Immature natural killer cell (primary cell): ENCODE measurements at places on chromosomes 16 and 17.
A peak's percentile ranks its signal among the peaks of the same experiment; 100 is the strongest.

GRCh38 chr17:69207151-69207550 lies 21.5 kb downstream of the ABCA10 start:
- H3K36me3 ChIP-seq: peaks cover 3% of the 10 kb centered on the region
- no peak for DNase-seq
- H3K27ac ChIP-seq: no peak overlapping the region
- no peak overlapping the region for H3K4me3 ChIP-seq
- peaks cover 2% of the 10 kb centered on the region for H3K27me3 ChIP-seq

DNA sequence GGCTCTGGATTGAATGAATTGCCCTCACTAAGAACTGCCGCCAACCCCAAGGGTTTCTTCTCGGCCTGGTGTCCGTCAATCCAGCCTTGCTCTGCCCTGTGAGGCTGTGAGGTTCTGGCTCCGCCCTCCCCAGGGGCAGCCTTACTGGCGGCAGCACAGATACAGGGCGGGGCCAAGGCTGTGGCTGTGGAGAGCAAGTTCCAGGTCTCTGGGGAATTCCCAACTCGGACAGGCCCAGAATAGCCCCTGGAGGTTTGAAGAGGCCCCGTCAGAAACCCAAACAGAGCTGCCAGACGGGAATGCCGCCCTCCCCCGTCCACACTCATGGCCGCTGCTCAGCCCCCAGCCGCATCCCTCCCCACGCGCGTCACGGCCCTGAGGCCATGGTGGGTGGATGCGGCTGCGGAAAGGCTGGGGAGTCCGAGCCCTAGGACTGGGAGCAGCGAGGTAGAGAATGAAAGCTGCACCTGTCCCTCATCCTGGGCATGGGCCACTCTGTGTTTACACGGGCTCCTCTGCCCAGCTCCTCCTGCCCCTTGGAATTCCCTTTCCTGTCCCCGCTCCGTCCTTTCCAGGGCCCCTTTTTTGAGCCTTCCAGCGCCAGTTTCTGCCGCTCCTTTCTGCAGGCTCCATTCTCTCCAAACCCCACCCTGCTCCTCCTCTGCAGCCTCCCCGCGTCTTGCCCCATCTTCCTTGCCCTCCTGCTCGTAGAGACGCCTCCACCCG lies 660 bp upstream of the PRRT2 start:
- peak; percentile 76 for DNase-seq
- peaks cover 32% of the 10 kb centered on the region for H3K27me3 ChIP-seq
- H3K27ac ChIP-seq: peak overlapping the region; percentile 94
- peaks cover 4% of the 10 kb centered on the region for H3K36me3 ChIP-seq
- peak overlapping the region; percentile 87 for H3K4me3 ChIP-seq
- H3K4me1 ChIP-seq: peaks cover 53% of the 10 kb centered on the region

GRCh38 chr17:35171834-35172233 lies 22.4 kb downstream of the SLC35G3 start:
- H3K4me3 ChIP-seq: peak overlapping the region; percentile 61
- peaks cover 2% of the 10 kb centered on the region for H3K27me3 ChIP-seq
- no peaks in the 10 kb centered on the region for H3K36me3 ChIP-seq
- no peak for DNase-seq

DNA sequence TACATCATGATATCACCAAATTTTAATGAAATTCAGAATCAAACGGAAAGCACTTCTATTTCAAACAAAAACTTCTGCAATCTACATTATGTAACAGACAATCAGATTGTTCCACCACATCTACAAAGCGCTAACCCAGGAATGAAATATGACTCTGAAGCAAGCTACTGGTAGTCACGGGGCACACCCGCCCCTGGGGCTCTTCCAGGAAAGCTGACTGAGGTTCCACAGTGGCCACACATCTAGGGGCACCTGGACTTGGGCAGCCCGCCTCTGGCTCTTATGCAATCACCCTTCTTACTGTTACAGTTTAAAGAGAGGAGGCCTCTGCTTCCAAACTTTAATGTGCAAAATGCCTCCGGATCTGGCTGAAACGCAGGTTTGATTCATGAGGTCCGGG lies 27.5 kb downstream of the ZCCHC14 start:
- H3K4me3 ChIP-seq: peak overlapping the region; percentile 70
- H3K4me1 ChIP-seq: peaks cover 51% of the 10 kb centered on the region
- H3K27ac ChIP-seq: peak overlapping the region; percentile 86
- no peak for DNase-seq
- no peaks in the 10 kb centered on the region for H3K27me3 ChIP-seq

DNA sequence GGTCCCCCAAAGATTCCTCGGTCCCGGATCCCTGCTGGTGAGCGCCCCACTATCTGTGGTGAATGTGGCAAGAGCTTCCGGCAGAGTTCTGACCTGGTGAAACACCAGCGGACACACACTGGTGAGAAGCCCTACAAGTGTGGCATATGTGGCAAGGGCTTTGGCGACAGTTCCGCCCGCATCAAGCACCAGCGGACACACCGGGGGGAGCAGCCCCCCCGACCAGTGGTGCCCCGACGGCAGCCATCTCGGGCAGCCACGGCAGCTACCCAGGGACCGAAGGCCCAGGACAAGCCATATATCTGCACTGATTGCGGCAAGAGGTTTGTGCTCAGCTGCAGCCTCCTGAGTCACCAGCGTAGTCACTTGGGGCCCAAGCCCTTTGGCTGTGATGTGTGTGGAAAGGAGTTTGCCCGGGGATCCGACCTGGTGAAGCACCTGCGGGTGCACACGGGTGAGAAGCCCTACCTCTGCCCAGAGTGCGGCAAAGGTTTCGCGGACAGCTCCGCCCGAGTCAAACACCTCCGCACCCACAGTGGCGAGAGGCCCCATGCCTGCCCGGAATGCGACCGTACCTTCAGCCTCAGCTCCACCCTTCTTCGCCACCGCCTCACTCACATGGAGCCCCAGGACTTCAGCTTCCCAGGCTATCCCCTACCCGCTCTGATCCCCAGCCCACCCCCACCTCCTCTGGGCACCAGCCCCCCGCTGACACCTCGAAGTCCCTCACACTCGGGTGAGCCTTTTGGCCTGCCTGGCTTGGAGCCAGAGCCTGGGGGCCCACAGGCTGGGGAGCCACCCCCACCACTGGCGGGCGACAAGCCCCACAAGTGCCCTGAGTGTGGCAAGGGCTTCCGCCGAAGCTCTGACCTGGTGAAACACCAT lies 2.8 kb downstream of the ZNF48 start:
- peak overlapping the region; percentile 82 for H3K4me3 ChIP-seq
- H3K36me3 ChIP-seq: no peaks in the 10 kb centered on the region
- DNase-seq: peak; percentile 60
- peaks cover 58% of the 10 kb centered on the region for H3K4me1 ChIP-seq
- H3K27me3 ChIP-seq: peaks cover 12% of the 10 kb centered on the region

- H3K36me3 ChIP-seq: no peaks in the 10 kb centered on the region
- peaks cover 51% of the 10 kb centered on the region for H3K4me1 ChIP-seq
- peak overlapping the region; percentile 93 for H3K4me3 ChIP-seq
- peak overlapping the region; percentile 95 for H3K27ac ChIP-seq
- DNase-seq: no peak
- peaks cover 4% of the 10 kb centered on the region for H3K27me3 ChIP-seq
Measured at GRCh38 chr17:18856570-18856915, 1.4 kb upstream of the PRPSAP2 start.

DNA sequence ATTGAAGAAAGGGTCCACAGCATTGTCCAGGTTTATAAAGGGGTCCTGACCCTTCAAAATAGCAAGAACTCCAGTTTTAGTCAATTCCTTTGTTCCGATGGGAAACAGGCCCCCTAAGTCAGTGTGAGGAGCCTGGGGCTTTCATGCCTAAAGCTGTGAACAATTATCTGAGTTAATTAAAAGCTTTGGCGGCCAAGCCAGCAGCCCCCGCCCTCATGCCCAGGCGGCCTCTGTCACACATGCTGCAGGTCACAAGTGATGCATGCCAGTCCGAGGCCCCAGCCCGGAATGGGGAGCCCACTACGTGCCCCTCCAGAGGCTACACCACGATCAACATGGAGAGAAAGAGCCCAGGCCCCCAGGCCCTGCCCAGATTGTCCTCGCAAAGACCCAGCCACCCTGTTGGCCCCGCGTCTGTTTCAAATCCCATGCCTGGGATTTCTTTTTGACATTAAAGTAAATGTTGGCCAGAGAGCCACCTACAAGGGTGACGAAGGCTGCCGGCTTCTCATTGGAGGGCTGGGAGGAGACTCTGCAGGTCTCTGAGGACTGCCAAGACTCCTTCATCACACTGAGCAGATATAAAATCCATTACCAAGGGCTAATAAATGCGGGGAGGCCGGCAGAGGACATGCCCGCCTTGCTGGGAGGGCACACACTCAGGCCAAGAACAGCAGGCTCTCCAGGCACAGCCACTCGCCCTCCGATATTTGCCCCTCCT lies 14.5 kb upstream of the PITPNM3 start:
- DNase-seq: no peak
- H3K36me3 ChIP-seq: no peaks in the 10 kb centered on the region
- H3K4me3 ChIP-seq: no peak overlapping the region
- H3K27ac ChIP-seq: no peak overlapping the region
- peaks cover 6% of the 10 kb centered on the region for H3K27me3 ChIP-seq
- H3K4me1 ChIP-seq: peaks cover 14% of the 10 kb centered on the region

DNA sequence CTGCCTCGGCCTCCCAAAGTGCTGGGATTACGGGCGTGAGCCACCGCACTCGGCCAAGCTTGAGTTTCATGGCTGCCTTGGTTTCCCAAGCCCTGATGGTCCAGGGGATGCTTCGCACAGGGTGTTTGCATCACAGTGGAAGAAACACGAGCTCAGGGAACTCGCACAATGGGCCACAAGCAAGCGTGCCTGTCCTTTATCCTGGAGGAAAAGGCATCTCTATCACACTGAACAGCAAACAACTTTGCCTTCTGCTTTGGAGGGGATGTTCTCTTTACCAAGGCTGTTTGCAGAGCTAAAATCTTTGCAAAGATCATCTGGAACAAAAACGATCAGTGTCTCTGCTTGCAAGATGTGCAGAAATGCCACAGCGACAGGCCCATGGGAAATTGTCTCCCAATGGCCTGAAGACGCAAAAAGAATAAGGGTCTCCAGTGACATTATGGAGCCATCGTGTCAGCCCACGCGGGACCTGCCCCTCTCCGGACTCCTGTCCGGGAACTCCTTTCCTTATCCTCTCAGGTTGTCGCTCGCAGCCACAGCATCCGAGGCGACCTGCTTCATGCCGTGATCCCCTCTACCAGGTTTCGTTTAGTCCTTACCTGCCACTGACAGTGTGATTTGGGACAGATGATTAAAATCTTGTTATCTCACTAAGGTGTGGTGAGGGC lies 44.1 kb upstream of the CBFA2T3 start:
- H3K36me3 ChIP-seq: no peaks in the 10 kb centered on the region
- H3K4me3 ChIP-seq: no peak overlapping the region
- H3K27me3 ChIP-seq: peaks cover 4% of the 10 kb centered on the region
- no peak for DNase-seq
- peaks cover 22% of the 10 kb centered on the region for H3K4me1 ChIP-seq

- H3K27me3 ChIP-seq: peaks cover 8% of the 10 kb centered on the region
- peak overlapping the region; percentile 74 for H3K27ac ChIP-seq
- H3K36me3 ChIP-seq: peaks cover 21% of the 10 kb centered on the region
- peak; percentile 18 for DNase-seq
Measured at GRCh38 chr17:21532763-21533385, 156.7 kb downstream of the KCNJ12 start.

DNA sequence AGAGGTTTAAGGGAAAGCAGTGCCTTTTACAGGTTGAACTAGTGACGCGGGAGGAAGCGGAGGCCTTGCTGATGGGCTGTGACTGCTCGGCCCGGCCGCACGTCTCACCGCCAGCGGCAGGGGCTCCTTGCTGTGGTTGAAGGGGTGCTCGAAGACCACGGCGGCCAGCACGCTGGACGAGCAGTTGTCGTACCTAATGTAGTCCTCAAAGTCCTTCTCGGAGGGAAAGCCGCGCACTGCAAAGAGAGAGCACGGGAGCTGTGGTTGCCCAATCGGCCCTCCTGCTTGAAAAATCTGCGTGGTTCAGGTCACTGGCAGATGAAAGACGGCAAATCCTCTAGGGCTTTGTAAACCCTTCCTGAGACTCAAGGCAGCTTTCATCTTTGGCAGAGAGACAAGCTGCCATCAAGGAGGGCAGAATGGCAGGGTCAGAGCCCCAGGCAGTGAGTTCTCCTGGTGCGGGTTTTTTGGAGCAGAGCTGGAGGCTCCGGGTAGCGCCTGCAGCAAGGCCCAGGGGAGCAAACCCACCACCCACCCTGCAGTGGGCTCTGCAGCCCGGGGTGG lies 16.1 kb downstream of the ABCA3 start:
- H3K4me1 ChIP-seq: no peaks in the 10 kb centered on the region
- no peaks in the 10 kb centered on the region for H3K27me3 ChIP-seq
- no peak for DNase-seq
- no peak overlapping the region for H3K4me3 ChIP-seq
- H3K27ac ChIP-seq: no peak overlapping the region
- peaks cover 9% of the 10 kb centered on the region for H3K36me3 ChIP-seq

DNA sequence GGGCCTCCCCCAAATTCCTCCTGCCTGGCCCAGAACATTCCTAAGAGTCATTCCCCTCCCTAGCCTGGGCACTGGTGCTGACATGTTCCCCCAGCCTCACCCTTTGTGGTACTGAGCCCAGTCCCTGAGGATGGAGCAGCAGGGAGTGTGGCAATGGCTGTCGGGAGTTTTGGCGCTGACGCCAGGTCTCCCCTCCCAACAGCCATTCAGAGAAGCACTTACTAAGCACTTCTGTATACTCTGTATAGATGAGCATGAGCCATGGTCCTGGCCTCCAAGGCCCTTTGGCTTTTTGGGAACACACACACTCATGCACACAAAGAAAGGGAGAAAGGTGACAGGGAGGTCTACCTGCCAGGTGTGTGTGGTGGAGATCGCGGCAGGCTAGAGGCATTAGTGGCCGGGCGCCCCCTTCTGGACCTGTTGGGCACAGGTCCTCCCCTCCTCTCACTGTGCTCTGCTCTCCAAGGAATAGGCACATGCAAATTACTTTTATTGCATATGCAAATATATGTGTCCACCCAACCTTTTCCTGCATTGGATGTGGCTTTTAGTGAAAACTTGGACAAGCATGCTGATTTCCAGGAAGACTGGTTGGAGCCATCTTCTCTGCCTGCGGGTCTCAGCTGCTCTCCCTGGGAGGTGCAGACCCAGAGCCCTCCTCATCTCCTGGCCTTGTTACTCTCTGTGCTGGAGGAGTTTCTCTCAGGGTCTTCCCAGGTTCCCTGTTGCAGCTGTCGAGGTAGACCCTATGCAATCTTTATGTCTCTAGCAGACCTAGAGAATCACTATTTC lies 17.4 kb upstream of the C17orf107 start:
- H3K36me3 ChIP-seq: no peaks in the 10 kb centered on the region
- H3K27ac ChIP-seq: no peak overlapping the region
- DNase-seq: peak; percentile 38
- no peaks in the 10 kb centered on the region for H3K27me3 ChIP-seq
- no peak overlapping the region for H3K4me3 ChIP-seq

- H3K4me3 ChIP-seq: no peak overlapping the region
- no peak for DNase-seq
- H3K4me1 ChIP-seq: no peaks in the 10 kb centered on the region
- no peak overlapping the region for H3K27ac ChIP-seq
Measured at GRCh38 chr16:79887541-79888540, 287.3 kb upstream of the MAF start.

- peaks cover 11% of the 10 kb centered on the region for H3K27me3 ChIP-seq
- H3K4me1 ChIP-seq: no peaks in the 10 kb centered on the region
- DNase-seq: no peak
- no peak overlapping the region for H3K27ac ChIP-seq
Measured at GRCh38 chr16:11321662-11322061, 23.6 kb upstream of the RMI2 start.
